ENCODE measurements at places on chromosomes 5 and 9. TPM values are rescaled to one million over a fixed set of nuclear protein-coding genes. Genes with fewer than 3 reads are reported as not detected.

MYO10 gene
- 90.8 TPM for total RNA-seq

SUB1 gene
- total RNA-seq = 255 TPM

LHX3 gene
- 0.11 TPM for total RNA-seq

ARID3C gene
- total RNA-seq = 0.23 TPM

SPINK1 gene
- 5.4 TPM for total RNA-seq

TSSK1B gene
- not detected for total RNA-seq

GOLGA1 gene
- 9.6 TPM for total RNA-seq

SOWAHA gene
- total RNA-seq = 0.11 TPM

ADAMTS19 gene
- 30.5 TPM for total RNA-seq

SLC6A19 gene
- not detected for total RNA-seq

AK1 gene
- 34.9 TPM for total RNA-seq

OGN gene
- 0.11 TPM for total RNA-seq

PCDHB6 gene
- 0.24 TPM for total RNA-seq

HTR4 gene
- total RNA-seq = not detected

IL5 gene
- total RNA-seq = not detected

VPS13A gene
- 25.5 TPM for total RNA-seq

ZCCHC10 gene
- total RNA-seq = 24.2 TPM

LCN1 gene
- not detected for total RNA-seq

PCDHB15 gene
- 8.7 TPM for total RNA-seq

GLRA1 gene
- not detected for total RNA-seq

SLC4A9 gene
- 0.76 TPM for total RNA-seq

FRRS1L gene
- 0.71 TPM for total RNA-seq

CDO1 gene
- total RNA-seq = 13.2 TPM

STPG3 gene
- 0.21 TPM for total RNA-seq

ROPN1L gene
- total RNA-seq = not detected

PPP1R2B gene
- not detected for total RNA-seq

NR2F1 gene
- total RNA-seq = 0.34 TPM

THBS4 gene
- total RNA-seq = 11.8 TPM

ZNG1A gene
- total RNA-seq = 39.1 TPM

LRRC19 gene
- not detected for total RNA-seq

CATSPER3 gene
- 0.44 TPM for total RNA-seq

NR5A1 gene
- 0.39 TPM for total RNA-seq

QRFP gene
- total RNA-seq = not detected

PPP1R26 gene
- 37.4 TPM for total RNA-seq

GDA gene
- 0.39 TPM for total RNA-seq
